ENCODE measurements at places on chromosomes 7 and 10.

- peak; percentile 65 for DNase-seq
Observed at GRCh38 chr7:2241580-2242540, at the start of the genes MRM2 and NUDT1. MRM2 (minus strand) TSS chr7:2242205; CDS start chr7:2242169, 36 bp downstream. NUDT1 (plus strand) TSS chr7:2242226; CDS start chr7:2244575, 2,349 bp downstream.

- no peak for DNase-seq
Observed at GRCh38 chr10:93220296-93221170, 146.8 kb downstream of the CYP26A1 start.

DNA sequence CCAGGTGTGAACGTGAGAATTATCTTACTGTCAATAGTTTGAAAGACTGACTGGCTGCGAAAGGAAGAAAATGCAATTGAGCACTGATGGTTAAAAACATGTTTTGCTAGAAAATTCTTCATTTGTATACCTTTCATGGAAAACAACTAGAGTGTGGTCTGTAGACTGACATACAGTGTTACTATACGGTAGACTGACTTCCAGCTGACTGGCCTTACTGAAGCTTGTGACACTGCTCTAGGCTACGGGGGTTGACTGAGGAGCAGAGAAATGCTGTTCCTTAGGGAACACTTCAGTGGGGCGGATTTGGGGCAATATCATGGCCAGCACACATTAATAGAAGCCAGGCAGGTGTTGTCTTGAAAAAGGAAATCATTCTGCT is 25.9 kb upstream of the DDC start:
- DNase-seq: no peak

DNA sequence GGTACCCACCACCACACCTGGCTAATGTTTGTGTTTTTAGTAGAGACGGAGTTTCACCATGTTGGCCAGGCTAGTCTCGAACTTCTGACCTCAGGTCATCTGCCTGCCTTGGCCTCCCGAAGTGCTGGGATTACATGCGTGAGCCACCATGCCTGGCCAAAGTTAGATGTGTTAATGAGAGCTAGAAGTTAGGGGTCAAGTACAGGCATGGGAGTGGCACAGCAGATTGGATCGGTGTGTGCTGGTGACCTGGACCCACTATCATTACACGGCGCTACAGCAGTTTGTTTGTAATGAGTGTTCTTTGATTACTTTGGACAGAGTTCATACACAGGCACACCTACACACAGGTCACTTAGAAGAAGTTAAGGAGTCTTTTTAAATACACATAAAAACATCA is 36.7 kb downstream of the DNAJB6 start:
- no peak for DNase-seq

GRCh38 chr10:71995887-71996575 is 31.8 kb downstream of the CHST3 start:
- DNase-seq: no peak

DNA sequence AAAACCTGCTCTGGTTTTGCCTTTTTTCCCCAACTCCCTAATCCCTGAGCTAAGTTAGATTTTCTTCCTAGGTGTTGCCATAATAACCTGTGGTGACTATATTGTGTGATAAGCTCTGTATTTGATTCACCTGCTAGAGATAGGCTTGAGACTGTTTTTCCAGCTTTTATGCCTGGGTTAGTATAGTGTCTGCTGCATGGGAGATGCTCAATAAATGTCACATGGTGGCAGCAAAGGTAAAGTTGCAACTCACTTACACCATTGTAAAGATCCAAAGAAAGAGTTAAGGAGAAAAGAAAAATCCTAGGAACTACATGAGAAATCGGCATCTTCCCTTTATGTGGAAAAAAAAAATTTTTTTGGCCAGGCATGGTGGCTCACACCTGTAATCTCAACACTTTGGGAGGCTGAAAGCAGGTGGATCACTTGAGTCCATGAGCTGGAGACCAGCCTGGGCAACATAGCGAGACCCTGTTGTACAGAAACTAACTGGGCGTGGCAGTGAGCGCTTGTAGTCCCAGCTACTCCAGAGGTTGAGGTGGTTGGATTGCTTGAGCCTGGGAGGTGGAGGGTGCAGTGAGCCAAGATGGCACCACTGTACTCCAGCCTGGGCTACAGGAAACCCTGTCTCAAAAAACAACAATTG is 3.7 kb downstream of the CCNJ start:
- peak; percentile 15 for DNase-seq

GRCh38 chr10:75108684-75109458 is 2.6 kb upstream of the SAMD8 start:
- DNase-seq: peak; percentile 22

DNA sequence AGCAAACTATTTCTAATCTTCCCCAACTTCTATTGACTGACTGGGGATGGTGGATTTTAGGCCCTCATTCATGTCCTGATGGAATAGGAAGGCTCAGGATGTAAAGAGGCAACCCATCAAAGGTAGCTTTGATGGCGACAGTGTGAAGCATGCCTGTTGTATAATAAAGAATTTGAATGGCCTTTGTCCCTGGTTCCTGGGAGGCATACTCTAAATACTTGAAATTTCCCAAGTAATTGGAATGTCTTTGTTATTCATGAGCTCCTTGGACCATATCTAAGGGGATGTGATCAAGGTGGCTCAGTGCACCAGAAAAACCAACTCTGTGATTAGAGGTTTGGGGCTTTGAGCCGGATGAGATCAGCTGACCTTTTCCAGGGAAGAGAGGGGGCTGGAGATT is 264.5 kb upstream of the NEBL start:
- no peak for DNase-seq

GRCh38 chr10:26386781-26387180 is 51.4 kb upstream of the APBB1IP start:
- no peak for DNase-seq

DNA sequence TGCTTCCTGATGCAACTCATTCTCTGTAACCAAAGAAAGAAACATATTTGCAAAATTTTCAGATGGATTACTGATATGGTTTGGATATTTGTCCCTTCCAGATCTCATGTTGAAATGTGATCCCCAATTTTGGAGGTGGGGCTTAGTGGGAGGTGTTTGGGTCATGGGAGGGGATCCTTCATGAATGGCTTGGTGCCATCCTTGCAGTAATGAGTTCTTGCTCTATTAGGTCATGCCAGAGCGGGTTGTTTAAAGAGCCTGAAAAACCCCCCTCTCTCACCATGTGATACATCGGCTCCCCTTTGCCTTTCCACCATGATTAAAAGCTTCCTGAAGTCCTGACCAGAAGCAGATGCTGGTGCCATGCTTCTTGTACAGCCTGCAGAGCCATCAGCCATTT is 43.8 kb upstream of the PRKG1 start:
- no peak for DNase-seq

- DNase-seq: no peak
Observed at GRCh38 chr7:93873998-93874574, 16.5 kb downstream of the TFPI2 start.

GRCh38 chr10:27619329-27619728 is 115.2 kb downstream of the RAB18 start:
- no peak for DNase-seq

GRCh38 chr10:6535156-6535764 is 44.8 kb downstream of the PRKCQ start:
- DNase-seq: no peak

GRCh38 chr7:77729574-77730348 is 33.5 kb downstream of the RSBN1L start:
- DNase-seq: no peak

DNA sequence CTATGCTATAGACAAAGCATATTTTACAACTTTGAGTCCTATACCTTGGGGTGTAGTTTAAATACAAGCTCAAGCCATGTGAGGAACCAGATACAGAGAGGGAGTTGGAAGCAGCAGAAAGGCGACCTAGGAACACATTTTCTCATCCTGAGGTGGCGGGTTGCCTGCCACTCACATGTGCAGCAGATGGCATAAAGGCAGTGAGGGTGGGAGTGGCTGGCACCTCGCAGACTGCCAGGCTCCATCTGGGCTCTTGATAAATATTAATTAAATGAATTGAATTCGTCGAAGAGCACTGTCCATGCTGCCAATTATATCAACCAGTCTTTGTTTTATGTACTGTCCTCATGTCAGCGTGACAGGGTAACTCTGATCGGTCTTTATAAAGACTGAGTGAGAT is 79.0 kb upstream of the SEMA3C start:
- DNase-seq: no peak

GRCh38 chr7:32206987-32207386 is 136.8 kb upstream of the PDE1C start:
- DNase-seq: peak; percentile 3

- no peak for DNase-seq
Observed at GRCh38 chr7:5248201-5248885, 34.4 kb upstream of the SLC29A4 start.

GRCh38 chr7:36082910-36083309 is 70.1 kb upstream of the EEPD1 start:
- no peak for DNase-seq

DNA sequence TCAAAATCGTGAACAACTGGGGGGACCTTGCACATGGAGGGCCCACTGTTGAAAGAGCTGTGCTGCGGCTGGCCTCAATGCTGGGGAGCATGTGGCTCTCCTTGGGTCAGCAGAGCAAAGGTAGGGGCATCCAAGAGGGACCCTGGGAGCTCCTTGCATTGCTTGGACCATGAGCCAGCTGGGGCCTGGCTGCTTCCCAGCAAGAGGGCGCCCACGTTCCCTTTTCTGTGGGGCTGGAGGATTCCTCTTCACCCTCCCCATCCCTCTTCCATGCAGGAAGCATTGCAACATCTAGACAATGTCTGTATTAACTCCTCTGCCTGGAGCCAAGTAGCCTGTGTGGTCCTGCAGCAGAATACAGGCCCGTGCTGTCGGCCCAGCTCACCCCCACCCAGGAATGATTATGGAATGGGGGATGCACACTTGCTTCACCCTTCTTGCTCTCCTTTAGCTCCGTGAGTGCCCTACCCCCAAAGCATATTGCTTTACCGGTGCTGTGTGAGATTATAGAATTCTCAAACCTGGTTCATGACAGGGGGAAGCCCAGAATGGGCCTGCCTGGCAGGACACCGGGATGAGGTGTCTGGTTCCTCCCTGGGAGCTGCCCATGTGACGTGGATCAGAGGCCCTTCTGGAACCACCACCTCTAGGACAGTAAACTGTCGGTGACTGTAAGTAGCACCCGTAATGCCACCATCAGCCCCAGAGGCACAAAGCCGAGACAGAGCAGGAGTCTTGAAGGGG is 61.9 kb downstream of the SYPL1 start:
- peak; percentile 67 for DNase-seq

GRCh38 chr7:26360650-26361049 is 69.0 kb downstream of the SNX10 start:
- no peak for DNase-seq

DNA sequence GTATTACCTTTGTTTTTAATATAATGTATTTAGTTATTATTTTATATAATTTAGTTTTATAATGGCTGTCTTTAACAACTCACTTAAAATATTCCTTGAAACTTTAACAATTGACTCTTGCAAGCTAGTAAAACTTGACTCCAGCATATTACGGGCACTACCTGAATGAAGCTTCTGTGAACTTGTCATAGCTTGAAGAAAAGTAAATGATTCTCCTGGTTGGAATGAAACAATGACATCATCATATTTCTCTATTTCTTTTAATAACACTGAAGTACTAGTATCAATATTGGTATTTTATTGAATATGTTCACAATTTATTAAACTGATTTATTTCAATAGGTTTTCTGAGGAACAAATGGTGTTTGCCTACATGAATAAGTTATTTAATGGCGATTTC is 128.4 kb upstream of the PHF14 start:
- no peak for DNase-seq

DNA sequence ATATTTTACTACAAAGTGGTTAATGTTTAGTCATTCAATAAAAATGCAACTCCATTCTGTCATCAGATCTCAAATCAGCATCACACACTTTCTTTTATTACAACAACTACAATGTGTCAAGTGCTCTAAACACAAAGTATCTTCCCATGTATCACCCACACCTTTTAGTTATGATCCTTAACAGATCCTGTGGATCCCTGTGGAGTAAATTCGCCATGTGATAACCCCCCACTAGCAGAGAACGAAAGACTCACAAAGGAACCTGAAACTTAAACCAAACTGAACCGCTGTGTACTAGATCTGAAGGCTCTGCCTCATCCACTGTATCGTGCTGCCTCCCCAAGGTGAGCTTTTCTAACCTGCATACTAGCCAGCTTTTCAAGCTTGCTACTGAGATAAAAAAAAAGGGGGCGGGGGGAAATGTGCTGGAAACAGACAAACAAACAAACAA is 1.7 kb downstream of the DPY19L1 start:
- DNase-seq: peak; percentile 18

GRCh38 chr7:30928254-30928872 is 16.7 kb downstream of the AQP1 start:
- no peak for DNase-seq

- DNase-seq: no peak
Observed at GRCh38 chr7:117616694-117617093, 136.9 kb downstream of the CFTR start.

DNA sequence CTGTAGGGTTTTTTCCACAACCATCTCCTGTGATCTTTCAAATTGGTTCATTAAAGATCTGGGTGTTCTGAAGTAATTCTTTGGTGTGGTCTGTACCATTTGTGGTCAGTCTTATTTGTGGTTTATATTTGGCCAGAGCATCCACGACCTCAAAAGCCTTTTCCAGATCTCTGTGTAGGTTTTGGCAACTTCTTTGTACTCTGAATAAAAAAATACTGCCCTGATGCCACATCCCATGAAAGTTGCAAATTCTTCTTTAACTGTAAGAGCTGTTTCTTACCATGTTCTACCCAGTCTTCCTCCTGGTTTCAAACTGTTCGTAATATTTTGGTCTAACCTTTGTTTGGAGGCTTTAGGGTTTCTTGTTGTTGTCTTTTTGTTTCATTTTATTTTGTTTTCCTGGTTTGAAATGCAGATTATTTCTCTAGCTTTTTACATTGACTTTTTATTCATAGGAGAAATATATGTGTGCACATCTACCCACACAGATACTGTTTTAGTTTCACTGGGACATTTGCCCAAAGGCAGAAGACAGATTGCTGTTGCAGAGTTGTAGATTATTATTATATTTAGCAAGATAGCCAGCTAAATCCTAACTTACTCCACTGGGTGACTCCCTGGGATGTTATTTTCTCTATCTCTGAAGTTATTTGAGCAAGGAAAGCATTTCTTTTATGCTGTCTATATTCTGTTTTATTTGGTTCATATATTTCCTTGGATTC is 123.2 kb upstream of the SAMD8 start:
- DNase-seq: no peak
